ENCODE measurements at places on chromosomes 2 and 18. TPM values are rescaled to one million over a fixed set of nuclear protein-coding genes. Genes with fewer than 3 reads are reported as not detected.

GRCh38 chr2:64007924-64008323 is 11.3 kb downstream of the VPS54 start:
- DNase-seq: no peak

- DNase-seq: no peak
Observed at GRCh38 chr2:129229196-129229595, 750.3 kb upstream of the RAB6C start.

GRCh38 chr2:50754514-50754913 is 277.4 kb downstream of the NRXN1 start:
- no peak for DNase-seq

- peak; percentile 59 for DNase-seq
Observed at GRCh38 chr2:97714084-97714949, 941 bp downstream of the ZAP70 start.

GRCh38 chr2:113258471-113259147 is 20.1 kb downstream of the PAX8 start:
- no peak for DNase-seq

- DNase-seq: no peak
Observed at GRCh38 chr18:4319738-4320677, 135.1 kb downstream of the DLGAP1 start.

DNA sequence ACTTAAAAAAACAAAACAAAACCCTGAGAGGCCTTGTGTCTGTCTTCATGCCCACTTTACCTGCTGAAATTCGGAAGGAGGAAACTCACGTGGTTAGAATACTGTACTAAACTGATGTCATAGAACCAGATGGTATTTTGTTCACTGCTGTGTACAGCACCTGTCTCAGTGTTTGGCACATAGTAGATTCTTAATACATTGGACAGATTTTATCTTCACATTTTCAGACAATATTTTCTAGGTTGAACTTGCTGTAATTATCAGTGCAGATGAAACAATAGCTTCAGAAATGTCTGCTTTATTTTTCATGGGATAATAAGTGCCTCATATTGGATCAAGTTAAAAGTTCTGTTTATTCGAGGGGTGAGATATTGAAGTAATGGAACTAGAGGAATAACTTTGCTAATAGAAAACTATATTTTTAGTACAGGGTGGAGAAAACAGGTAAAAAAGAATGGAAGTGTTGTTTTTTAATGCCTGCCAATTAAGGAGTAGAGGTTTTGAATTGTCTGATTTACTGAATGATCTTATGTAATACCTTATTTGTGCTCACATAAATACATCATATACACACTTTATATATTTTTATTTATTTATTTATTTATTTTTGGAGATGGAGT is 23.7 kb downstream of the DDX1 start:
- DNase-seq: no peak

GRCh38 chr2:63051795-63052333 is 1.2 kb downstream of the OTX1 start:
- no peak for DNase-seq

Gene VWA3B
- total RNA-seq: not detected

Gene MC2R
- not detected for total RNA-seq

GRCh38 chr18:79545736-79546171 is 133.8 kb upstream of the CTDP1 start:
- DNase-seq: peak; percentile 86

Gene ZNF396
- total RNA-seq: 1.4 TPM

GRCh38 chr2:151840216-151841046 is 12.2 kb upstream of the ARL5A start:
- DNase-seq: no peak

DNA sequence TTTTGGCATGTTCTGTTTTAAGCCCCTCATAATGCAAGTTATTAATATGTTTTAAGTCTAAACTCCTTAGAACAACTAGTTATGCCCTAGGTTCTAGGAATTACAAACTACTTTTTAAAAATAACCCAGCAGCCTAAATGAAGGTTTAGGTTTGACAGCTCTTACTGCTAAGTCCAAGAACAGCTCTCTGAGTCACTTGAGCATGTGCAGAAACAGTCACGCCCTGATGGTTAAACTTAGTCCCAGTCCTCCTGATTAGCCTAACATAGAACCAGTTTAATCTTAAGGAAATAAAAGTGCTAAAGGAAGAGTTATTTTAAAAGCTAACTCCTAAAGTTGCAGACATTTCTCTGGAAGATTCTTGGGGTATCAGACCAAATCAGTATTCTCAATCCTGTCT is 72.5 kb downstream of the RMDN2 start:
- DNase-seq: no peak

Gene GKN2
- not detected for total RNA-seq

Gene IL1RN
- total RNA-seq: not detected

DNA sequence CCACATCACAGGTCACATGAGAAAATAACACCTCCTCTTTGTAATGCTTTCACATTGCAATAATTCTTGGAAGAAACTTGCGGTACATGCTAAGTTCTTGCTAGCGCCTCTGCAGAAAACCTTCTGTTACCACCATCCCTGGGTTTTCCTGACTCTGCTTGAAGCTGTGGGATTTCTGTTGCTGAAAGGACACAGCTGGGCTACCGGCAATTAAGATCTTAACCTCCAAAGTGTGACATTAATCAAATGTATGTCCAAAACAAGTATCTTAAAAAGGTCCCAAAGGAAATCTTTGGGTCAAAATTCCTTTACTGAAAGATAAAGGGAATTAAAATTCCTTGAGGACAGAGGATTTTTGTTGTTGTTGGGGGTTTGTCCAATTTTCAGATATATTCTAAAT is 7.5 kb downstream of the CCBE1 start:
- DNase-seq: no peak

Gene GLI2
- total RNA-seq: 37.0 TPM

Gene TMEM247
- total RNA-seq: not detected

GRCh38 chr2:237863689-237864443 is 4.4 kb downstream of the RAMP1 start:
- DNase-seq: no peak

GRCh38 chr18:59669872-59670657 is 27.2 kb downstream of the CCBE1 start:
- DNase-seq: no peak

DNA sequence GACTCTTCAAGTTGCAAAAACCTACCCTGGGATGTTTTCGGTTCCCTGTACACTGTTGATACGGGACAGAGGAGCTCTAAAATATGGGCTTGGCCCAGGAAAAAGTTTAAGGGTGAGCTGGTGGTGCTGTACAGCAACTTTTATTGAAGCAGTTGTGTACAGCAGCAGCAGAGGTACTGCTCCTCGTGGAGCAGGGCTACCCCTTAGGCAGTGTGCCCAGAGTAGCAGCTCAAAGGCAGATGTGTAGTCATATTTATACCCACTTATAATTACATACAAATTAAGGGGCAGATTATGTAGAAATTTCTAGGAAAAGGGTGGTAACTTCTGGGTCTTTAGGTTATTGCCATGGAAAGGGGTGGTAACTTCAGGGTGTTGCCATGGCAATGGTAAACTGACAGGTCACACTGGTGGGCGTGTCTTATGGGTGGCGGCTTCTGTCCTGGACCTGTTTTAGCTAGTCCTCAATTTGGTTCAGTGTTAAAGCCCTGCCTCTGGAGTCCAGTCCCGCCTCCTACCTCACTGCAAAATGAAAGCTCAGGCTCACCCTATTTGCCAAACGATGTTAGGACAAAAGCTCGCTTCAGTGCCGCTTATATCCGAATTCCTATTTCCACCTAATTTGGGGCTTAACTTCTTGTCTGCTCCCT is 203.2 kb downstream of the ETAA1 start:
- DNase-seq: no peak

Gene GAL3ST2
- total RNA-seq: 1.3 TPM

DNA sequence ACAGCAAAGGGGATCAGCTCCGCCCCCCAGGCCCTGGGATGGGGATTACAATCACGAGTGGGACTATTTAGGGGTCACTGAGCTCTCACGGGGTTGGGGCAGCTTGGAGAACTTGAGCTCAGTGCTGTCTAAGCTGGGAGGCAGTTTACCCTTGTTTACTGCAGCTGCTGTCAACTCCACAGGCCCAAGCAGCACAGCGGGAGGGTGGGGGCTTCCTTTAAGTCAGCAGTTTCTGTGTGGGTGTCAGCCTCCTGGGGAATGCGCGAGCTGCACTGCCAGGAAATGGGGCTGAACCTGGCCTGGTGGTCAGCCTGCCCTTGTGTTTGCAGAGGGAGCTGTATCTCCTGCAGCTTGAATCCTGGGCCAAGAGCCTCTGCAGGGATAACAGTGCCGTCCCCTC is 29.8 kb downstream of the TOGARAM2 start:
- DNase-seq: no peak

GRCh38 chr2:96264086-96264485 is 1.7 kb downstream of the TMEM127 start:
- no peak for DNase-seq

DNA sequence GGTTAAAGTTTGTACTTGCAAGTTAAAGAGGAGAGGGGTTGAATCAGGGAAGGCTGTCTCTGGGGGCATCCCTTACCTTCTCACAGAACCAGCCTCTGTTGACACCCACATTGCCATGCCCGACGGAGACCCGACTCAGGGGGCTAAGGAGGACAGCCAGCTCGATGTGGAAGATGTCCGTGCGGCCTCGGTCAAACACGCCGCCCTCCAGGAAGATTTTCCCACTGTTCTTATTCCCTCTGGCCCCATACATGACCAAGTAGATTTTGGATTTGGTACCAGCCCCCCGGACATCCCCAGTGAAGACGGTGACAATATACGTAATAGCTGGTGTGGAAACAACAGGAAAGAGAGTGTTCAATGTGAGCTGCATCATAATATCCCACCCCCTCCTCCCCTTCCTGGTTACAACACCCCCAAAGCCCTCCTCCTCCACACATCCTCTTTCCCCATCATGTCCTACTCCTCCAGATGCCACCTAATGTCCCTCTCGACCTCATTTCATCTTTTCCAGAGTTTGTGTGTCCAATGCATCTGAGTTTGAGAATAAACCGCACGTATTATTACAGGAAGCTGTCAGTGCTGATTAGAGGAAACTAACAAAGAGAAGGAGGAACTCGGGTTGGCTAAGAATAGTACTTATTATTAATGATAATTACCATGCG is 55.7 kb downstream of the LOXHD1 start:
- no peak for DNase-seq

GRCh38 chr2:241803387-241804325 is 5.3 kb upstream of the NEU4 start:
- DNase-seq: peak; percentile 89

- no peak for DNase-seq
Observed at GRCh38 chr2:172904236-172904635, 168.6 kb downstream of the RAPGEF4 start.

GRCh38 chr2:6196449-6196848 is 504.3 kb downstream of the SOX11 start:
- no peak for DNase-seq

Gene ALPP
- not detected for total RNA-seq

Gene SAG
- not detected for total RNA-seq

GRCh38 chr2:101617796-101618195 is 79.7 kb upstream of the MAP4K4 start:
- no peak for DNase-seq

DNA sequence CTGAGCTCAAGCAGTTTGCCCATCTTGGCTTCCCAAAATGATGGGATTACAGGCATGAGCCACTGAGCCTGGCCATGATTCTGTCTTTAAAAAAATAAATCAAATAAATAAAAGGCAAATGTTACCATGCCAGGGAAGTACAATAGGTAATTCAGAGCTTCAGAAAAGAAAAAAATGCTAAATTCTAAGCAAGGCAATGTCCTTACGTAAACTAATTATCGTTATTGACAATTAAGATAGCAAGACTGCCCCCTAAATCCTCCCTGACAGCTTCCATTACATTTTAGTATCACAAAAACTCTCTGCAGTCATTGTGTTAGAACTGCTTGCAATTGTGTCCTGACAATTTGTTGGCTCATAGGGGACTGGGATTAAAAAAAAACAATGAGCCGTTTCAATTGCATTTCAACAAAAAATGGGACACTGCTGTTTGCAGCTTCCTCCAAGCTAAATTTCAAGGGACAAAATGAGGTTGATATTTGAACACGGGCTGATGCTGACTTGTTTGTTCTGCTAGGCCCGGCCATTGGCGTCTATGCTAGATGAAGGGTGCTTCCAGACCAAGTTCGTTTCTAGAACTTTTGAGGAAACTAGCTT is 88.9 kb downstream of the MOGAT1 start:
- DNase-seq: no peak

DNA sequence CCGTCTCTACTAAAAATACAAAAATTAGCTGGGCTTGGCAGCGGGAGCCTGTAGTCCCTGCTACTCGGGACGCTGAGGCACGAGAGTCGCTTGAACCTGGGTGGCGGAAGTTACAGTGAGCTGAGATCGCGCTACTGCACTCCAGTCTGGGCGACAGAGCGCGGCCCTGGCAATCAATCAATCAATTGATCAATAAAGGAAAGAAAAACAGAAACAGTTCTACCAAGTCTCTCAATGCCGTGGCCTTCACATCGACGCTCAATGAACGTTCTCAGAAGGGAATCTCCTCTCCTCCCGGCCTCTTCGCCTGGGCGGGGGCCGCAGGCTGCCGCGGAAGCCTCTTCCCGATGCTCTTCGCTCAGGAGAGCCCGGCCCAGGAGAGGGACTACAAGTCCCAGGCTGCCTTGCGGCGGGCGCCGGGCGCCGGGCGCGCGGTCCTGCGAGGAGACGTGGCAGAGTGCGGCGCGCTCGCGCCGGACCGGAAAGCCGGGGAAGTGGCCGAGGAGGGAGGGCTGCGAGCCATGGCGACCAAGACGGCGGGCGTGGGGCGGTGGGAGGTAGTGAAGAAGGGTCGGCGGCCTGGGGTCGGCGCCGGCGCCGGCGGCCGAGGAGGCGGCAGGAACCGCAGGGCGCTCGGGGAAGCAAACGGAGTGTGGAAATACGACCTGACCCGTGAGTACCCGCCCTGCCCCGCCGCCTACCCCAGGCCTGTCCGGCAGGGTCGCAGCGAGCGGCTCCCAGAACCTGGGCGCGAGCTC is at the start of gene TMEM214:
TMEM214 (plus strand) TSS at position 471 of the 758 bp plus-strand sequence; CDS start at position 522, 51 bp downstream.
- peak; percentile 97 for DNase-seq

Gene RNF25
- total RNA-seq: 33.4 TPM

- DNase-seq: no peak
Observed at GRCh38 chr18:22674272-22674671, 256.6 kb upstream of the CTAGE1 start.

DNA sequence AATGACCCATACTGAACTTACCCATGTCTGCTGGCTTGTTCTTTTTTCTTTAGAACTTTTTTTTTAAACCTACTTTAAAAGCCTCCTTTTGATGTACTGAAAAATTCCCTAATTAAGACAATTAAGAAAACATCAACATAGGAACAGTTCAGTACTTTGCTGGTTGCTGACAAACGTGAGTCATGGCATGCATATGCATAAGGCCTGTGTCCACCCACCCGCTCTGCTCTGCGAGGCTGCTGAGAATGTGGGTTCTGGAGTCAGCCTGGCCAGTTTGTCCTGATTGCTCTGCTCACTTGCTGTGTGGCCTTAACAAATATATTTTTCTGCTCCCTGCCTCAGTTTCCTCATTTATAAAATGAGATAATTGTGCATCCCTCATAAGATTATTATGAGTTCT is 27.3 kb downstream of the LAMA3 start:
- no peak for DNase-seq

DNA sequence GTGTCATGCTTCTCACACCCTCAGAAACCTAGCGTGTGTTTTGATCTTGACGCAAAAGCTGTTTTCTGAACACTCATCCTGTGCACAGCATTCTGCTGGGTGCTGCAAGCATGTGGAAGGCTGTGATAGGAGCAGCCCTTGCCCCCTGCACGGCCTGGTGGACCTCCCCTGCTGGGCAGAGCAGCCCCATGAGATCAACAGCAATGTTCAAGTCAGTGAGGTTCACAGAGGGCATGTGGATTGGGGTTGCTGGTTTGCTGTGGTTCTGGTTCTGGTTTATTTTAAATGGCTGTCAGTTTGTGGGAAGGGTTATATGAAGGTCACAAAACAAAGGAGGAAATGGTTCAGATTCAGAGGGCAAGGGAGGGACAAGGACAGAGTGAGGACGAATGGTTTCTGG is 71.3 kb downstream of the SOWAHC start:
- no peak for DNase-seq
